AG20443 (cell line): ENCODE measurements at places on chromosomes 6 and 20.

DNA sequence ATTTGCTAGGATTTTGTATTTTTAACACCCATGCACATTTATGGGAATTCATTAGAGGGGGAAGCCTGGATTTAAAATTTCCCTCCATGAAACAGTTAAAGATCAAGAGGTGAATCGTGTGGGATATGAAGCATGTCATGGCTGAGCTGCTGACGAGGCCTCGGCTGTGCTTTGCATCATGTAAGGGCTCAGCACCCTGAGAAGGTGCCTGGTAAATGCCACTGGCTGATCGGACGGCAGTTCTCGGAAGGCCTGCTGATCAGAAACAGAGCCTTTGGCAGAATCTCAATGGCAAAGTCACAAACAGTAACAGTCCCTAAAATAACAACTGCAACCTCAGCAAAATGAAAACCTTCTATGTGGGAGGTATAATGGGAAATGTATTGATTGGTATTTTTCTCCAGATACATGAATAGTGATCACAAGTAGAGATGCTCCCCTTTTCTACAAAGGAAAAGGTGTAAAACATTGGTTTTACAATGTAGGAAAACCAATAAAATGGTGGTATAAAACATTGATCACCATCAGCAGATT, 53.0 kb upstream of the FUCA2 start:
- DNase-seq = peak; percentile 14

DNA sequence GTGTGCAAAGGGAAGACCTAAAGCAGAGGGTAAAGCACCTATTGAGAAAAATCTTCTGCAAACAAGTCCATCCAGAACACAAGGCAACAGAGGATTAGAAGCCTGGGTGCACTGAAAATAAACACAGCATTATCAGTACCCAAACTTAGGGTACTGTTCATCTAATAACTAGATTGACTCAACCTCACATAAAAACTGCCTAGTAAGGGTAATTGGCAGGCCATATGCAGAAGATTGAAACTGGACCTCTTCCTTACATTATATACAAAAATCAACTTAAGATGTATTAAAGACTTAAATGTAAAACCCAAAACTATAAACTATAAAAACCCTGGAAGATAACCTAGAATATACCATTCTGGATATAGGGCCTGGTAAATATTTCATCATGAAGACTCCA, 91.2 kb upstream of the SIRPG start:
- DNase-seq = no peak

DNA sequence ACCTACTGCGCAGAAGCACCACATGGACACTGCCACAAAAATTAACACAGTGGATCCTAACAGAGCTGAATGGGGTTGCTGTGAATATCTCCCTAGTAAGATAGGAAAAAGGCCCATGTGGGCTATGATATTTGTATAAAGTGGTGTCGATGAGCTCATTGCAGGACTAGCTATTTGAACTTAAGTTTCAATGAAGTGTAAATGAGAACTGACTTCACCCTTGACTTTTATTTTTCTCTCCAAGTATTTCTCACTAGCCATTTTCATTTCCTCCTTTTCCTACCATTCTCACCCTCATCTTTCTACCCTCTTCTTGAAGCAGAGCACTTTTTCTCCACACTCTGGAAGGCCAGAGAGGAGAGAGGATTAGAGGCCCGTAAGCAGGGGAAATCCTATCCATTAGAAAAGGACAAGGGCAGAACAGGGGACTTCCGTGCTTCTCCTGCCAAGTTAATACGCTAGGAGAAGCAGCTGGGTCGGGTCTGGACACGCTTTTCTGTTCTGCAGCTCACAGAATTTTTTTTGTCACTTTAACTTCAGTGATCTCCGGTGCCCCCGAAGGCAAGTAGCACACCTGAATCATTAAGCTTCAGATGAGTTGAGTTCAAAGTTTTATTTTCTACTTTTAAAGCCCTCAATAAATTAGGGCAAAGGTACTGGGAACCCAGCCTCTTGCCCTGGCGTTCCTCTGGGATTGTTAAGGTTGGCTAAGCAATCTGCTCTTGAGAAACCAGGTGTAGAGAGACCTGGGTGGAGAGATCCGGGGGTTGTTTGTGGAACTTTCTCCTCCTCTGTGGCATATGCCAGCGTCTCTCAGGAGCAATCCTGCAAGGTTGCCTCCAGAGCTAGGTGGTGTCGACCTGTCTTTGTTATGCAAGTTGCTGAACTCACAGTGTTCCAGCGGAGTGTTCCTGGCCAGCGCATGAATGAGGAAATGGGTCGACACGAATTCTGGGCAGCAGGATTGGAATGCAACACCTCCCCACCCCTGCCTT, 56.2 kb upstream of the ARID1B start:
- DNase-seq = no peak

- DNase-seq = no peak
These were observed 662.2 kb upstream of the HS3ST5 start for GRCh38 chr6:115004982-115005381.

GRCh38 chr6:31125586-31126363, 5.5 kb upstream of the CDSN start:
- peak; percentile 79 for DNase-seq

- DNase-seq = peak; percentile 79
These were observed 35.9 kb upstream of the FAM50B start for GRCh38 chr6:3813150-3813780.

DNA sequence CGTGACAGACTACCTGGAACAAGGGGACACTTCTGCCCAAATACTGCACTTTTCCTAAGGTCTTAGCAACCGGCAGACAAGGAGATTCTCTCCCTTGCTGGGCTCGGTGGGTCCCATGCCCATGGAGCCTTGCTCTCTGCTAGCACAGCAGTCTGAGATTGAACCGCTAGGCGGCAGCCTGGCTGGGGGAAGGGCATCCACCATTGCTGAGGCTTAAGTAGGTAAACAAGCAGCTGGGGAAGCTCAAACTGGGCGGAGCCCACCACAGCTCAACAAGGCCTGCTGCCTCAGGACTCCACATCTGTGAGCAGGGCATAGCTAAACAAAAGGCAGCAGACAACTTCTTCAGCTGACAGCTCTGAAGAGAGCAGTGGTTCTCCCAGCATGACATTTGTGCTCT, 87.8 kb upstream of the ASCC3 start:
- no peak for DNase-seq

- DNase-seq = no peak
These were observed 203.0 kb downstream of the CDC5L start for GRCh38 chr6:44590471-44590870.

- no peak for DNase-seq
These were observed 451.0 kb upstream of the MAN1A1 start for GRCh38 chr6:119800526-119800925.

- DNase-seq = peak; percentile 12
These were observed 291.7 kb downstream of the SLC35F1 start for GRCh38 chr6:118198746-118199145.

- DNase-seq = peak; percentile 11
These were observed 1.7 kb downstream of the RSPO3 start for GRCh38 chr6:127120023-127120786.

- DNase-seq = no peak
These were observed 2.3 kb upstream of the ALDH5A1 start for GRCh38 chr6:24492475-24492874.

GRCh38 chr6:75155631-75156030, 50.2 kb downstream of the COL12A1 start:
- DNase-seq = no peak

- DNase-seq = no peak
These were observed 311.4 kb downstream of the TAF4 start for GRCh38 chr20:61753987-61754956.

GRCh38 chr20:56843817-56844216, 214.7 kb downstream of the TFAP2C start:
- DNase-seq = no peak

- DNase-seq = no peak
These were observed 220.3 kb downstream of the NRN1 start for GRCh38 chr6:5786321-5786968.

DNA sequence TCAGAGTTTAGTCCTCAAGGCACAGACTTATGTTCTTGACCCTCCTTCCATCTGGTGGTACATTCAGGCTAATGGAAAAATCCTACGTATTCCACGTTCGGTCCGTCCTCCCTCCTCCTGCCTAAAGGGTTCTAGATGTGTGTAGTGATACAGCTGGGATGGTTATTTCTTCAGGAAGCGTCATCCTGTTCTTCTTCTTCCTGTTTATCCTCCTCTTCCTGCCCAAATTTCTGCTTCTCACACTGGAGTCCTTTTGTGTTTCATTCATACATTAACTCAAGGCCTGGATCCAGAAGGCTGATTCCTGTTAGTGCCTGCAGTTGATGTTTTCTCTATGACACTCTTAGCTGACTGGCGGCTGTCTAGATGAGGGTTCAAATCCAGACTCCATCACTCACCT, 16.8 kb upstream of the UNC93A start:
- DNase-seq = no peak

GRCh38 chr6:24991810-24992467, 56.2 kb upstream of the RIPOR2 start:
- peak; percentile 71 for DNase-seq

DNA sequence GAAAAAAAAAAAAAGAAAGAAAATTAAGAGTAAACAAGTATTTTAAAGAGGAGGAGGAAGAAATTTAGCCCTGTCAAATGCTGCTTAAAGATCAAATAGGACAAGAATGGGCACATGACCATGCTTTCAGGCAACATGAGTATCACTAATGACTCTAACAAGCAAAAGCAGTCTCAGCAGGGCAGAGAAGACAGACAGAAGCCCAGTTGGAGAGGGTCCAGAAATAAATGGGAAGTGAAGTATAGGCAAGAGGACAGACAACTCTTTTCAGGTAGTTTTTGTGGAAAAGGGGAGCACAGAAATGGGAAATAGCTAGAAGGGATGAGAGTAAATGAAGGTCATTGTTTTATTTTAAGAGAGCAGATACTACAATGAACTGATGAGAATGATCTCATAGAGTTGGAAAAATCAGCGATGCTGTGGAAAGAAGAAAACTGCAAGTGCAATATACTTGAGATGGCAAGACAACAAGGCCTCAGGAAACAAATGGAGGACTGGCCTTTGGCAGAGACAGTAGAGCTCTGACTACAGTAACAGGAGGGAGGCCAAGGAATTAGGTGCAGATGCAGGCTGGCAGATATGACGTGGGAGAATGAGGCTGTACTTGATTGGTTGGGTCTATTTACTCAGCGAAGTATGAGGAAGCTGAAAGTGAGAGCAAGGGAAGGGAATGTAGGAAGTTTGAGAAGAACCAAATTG, 40.3 kb downstream of the KIF6 start:
- DNase-seq = peak; percentile 48

DNA sequence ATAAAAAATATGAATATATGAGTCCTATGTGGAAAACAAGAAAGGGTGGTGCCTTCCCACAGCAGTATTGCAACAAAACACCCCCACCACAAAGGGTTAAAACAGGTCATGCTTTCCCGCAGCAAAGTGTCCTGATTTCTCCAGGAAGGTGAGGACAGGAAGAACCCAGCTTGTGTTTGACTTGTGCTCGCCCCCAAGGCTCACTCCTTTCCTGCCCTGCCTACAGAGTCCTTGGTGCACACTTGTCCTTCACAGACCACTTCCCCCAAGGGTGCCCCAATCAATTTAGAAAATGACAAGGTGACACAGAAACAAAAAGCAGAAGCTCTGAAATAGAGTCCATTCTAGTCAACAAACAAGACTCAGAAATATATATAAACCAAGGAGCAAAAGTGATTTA, 237.4 kb downstream of the PTPRK start:
- DNase-seq = no peak

DNA sequence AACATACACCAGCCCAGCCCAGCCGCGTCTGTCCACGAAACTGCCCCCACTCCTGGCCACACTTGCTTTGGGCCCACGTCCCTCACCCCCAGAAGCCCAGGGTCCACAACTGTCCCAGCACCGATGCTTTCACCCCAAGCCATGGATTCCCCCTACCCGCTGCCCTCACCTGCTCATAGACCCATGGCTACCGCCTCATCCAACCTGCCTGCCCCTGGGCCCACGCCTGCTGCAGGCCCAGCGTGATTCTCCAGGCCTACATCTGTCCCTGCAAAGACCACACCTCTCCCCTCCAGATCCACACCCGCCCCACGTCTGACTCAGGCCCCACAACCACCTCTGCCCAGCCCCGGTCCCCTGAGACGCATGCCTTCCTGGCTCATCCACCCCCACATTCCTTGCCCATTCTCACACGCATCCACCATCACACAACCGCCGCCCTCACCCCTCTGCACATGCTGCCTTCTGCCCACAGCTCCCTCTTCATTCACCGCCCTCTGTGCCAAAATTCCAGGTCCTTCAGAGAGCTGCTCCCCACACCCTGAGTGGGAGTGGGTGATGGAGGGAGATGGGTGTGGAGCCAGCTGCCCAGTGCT, 86.7 kb downstream of the GRM4 start:
- DNase-seq = peak; percentile 69

DNA sequence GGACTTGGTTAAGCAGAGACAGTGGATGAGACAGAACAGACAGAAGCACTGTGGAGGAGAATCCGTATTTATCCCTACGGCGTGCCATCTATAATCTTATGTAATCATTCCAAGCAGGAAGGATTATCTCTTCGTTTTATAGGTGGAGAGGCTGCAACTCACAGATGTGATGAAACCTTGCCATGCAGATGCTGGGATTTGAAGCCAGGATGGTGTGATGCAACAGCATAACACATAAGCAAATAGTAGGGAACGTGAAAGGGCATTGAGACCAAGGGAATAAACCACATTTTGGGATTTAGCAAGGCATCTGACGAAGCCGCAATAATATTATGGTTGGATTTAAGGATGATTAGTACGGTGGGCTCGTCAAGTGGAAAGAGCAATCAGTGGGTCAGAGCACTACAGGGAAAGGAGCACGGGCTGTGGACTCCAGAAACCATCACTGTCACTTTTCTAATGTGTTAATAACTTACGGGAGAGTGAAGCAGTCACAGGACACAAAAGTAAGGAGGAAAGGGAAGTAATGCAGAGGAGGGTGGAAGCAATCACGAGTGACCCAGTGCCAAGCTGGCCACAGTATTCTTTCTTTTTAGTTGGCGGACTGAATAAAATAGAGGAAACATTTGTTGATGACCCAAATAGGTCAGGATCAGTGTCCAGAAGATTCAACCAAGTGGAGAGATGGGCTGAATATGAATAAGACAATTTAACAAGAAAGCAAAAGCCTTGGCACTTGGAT, 119.6 kb upstream of the EDN1 start:
- DNase-seq = no peak

DNA sequence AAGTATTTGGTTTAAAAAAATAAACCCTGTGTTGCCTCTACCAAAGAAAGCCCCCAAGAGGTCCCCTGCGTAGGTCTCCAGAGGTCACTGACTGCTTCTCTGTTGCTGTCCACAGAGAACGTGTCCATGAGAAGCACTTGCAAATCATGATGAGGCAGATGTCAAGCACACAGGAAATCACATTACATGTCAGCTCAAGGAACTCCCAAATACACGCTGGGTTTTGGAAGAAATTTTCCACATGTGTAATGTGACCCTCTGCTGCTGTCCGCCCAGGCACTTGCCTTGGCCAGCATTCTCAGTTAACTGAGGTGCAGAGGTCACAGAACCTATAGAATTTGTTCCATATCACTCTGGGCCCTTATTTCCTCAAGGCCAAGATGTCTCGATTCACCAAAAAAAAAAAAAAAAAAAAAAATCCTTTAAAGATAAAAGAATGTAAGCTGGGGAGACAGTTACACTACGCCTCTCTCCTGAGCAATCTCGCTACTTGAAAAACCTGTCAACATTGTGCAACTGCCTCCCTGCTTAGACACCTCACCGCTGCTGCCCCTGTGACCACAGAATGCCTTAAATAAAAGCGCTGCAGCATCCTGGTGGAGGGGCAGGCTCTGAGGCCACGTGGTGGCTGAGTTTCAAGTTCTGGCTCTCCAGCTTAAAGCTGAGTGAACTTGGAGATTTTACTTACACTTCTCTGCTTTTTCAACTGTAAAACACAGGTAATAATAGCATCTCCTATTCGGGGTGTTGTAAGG, 42.3 kb downstream of the SLC22A23 start:
- no peak for DNase-seq

GRCh38 chr20:45503403-45503802, 12.0 kb downstream of the SPINT3 start:
- DNase-seq = no peak
